ENCODE measurements at places on chromosomes 16 and 17.

- DNase-seq = no peak
Observed at GRCh38 chr16:6864671-6865070, 468.0 kb upstream of the RBFOX1 start.

DNA sequence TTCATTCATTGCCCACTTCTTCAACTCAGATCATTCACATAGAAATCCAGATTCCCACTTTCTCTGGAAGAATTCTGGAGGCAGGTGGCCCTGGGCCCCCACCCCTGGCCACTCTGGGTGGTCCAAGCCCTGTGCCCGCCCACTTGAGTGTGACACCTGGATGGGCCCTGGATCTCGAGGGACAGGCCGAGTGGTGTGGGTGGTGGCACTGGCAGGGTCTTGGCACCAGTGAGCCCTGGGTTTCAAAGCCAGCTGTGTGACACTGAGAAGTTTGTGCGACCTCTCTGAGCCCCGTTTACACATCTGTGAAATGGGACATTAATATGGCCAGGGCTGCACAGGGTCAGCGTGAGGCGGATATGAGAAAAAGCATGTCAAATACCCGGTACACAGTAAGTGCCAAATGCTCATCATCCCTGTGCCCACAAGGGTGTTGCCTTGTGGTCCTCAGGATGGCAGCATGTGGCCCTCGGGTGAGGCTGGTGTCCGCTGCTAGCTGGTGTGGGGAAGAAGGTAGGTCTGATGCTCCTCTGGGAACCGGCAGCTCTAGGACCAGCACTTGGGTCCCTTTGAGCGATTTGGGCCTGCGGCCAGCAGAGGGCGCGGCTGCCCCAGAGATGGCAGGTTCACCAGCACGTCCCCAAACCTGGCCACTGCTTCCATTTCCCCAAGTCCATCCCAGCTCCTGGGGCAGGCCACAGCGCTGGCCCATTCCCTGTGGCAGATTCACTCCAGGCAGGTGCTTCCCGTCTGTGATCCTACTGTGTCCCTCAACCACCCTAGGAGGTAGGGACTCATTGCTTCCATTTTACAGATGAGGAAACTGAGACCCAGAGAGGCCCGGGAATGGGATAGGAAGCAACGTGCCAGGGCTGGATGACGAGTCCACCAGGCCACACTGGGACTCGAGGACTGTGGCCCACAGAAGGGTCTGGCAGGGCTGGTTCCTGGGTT is 3.6 kb downstream of the OSGIN1 start:
- peak; percentile 40 for DNase-seq

- DNase-seq = no peak
Observed at GRCh38 chr16:77789085-77790008, 983 bp downstream of the VAT1L start.

DNA sequence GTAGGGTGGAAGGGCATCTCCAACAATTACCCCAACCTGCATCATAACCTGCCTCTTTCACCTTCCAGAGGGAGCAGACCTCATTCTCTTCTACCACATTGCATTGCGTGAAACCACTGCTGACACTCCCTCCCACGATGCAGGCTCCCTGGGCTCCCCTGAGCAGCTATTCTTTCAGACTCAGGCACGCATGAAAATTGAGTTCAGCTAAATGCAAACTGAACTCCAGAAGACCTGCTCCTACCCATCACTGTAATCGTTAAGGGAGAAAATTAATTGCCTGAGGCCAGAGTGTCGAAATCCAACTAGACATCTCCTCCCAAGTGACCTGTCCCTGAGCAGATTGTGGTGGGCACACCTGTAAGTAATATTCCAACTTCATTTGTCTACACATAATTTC is 186.0 kb downstream of the GRIN2A start:
- no peak for DNase-seq

DNA sequence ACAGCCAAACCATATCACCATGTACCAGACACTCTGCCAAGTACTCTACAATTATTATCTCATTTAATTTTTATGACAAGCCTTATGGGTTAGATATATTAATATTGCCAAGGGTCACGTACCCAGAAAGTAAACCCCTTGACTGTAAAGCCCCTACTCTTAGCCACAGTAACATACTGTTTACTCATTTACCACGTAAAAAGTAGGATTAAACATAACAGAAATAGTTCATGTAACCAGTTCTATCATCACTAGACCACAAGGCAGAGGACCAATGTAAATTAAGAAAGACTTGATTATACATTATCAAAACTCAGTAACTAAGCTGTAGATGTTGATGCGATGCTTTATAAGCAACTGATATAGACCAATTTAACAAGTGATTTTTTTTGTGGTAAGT is 101.5 kb upstream of the CNTNAP4 start:
- DNase-seq = no peak
